Skin of body (tissue), 3 donors: ENCODE measurements at places on chromosomes 6 and 20. TPM values are rescaled to one million over a fixed set of nuclear protein-coding genes. Genes with fewer than 3 reads are reported as not detected.

- no peak for DNase-seq
Observed at GRCh38 chr6:23228439-23229024, 659.2 kb downstream of the HDGFL1 start.

The ZSCAN31 gene
- total RNA-seq = 10.1 TPM

The LY6G6C gene
- 20.4 TPM for total RNA-seq

The SALL4 gene
- 2.7 TPM for total RNA-seq
